ENCODE measurements at places on chromosomes 3 and 15.

DNA sequence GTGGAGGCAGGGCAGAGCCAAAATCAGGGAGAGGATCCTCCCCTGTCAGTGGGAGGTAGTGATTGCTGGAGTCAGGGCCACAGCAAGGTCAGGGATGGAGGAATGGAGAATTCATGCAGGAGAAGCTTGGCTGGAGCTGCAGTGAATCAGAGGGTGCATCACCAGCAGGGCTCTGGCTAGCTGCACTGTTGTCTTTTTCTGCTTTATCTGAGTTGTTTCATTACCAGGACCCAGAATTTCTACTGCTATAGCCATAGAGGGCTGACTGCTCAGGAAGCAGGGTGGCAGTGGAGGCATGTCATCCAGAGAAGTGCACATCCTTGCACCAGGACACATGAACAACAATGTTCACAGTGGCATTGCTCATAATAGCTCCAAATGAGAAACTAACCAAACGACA, 113.5 kb upstream of the GALNT15 start:
- DNase-seq = peak; percentile 85

GRCh38 chr3:149964291-149964690, 6.4 kb downstream of the PFN2 start:
- no peak for DNase-seq

- DNase-seq = no peak
Measured at GRCh38 chr3:17967953-17968607, 225.6 kb upstream of the TBC1D5 start.

DNA sequence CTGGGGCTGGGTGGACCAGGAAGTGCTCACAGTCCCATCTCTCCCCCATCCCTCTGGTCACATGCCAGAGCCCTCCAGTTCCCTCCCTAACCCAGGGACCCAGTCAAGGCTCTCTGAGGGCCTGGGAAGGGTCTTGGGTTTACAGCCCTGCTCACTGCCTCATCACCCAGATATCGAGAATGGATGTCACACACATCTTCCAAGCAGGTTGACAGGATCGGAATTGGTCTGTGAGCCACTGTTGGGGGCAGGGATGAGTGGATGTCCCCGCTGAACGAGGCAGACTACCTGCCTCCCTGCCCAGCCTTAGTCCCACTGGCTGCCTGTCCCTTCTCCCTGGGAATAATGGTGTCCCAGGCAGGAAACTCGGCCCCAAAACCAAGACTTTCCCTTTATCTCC, 20.0 kb upstream of the GOLGA6C start:
- DNase-seq = no peak

DNA sequence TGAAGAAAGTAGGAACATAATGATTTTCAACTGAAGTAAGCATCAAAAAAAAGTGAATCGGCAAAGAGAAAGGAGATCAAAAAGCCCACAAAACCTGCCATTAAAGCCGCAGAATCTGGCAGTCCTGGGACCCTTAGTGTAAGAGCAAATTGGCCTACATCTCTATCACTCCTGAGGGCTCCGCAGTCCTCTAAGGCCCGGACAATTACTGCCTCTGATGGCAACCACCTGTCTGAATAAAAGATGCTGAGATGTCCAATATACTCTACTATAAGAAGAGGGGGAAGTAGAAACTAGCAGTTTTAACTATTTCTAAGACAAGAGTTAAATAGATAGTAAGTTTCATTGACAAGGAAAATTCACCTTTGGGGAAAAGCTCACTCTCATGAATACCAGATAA, 20.3 kb downstream of the WDR72 start:
- no peak for DNase-seq

- no peak for DNase-seq
Measured at GRCh38 chr3:189572249-189572648, 58.9 kb upstream of the TP63 start.

DNA sequence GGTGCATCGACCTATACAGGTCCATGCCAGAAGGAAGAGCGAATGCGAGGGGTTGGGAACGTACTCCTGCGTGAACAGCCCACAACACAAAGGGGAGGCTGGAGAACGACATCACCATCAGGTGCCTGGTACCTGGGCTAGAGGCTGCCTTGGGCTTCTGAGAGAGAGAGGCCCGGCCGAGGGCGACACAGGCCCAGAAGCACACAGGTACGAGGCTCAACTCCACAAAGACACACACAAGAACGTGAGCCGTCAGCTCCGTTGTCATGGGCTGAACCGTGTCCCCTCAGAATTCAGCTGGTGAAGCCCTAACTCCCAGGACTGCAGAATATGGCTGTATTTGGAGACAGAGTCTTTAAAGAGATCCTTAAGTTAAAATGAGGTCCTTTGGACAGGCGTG, 134.3 kb downstream of the ATP10A start:
- no peak for DNase-seq

DNA sequence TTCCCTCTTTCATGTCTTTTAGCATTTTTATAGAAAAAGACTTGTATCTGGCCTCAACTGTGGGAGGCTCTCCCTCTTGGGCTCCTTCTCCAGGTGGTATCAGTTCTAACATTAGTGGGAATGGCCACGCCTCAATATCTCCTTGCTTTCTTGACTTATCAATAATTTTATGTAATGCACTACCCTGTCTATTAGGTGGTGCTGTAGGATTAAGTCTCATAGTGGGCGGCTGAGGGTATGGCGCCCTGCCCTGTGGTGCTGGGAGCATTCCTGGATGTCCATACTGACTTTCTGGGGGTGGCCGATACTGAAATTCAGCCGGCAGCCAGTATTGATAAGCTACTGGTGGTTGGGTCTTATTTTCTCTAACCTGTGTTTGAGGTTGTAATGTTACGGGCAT, 8.7 kb upstream of the RPUSD3 start:
- peak; percentile 16 for DNase-seq

DNA sequence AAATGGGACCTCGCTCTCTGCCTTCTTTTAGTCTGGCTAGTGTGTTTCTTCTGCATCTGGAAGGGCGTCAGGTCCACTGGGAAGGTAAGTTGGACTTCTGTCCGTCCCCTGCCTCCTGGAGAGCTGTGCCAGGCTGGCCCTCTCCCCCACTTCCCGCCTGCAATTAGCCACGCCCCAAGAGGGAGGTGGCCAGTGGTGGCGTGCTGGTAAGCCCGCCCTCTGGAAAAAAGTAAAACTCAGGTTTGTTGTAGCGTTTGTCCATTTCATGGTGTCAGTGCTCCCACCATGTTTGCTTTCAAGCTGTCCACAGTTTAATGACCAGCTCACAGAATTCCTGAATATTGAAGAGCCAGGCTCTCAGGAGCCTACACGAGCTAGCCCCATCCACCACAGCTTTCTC, 55.6 kb downstream of the SLC6A6 start:
- DNase-seq = no peak

DNA sequence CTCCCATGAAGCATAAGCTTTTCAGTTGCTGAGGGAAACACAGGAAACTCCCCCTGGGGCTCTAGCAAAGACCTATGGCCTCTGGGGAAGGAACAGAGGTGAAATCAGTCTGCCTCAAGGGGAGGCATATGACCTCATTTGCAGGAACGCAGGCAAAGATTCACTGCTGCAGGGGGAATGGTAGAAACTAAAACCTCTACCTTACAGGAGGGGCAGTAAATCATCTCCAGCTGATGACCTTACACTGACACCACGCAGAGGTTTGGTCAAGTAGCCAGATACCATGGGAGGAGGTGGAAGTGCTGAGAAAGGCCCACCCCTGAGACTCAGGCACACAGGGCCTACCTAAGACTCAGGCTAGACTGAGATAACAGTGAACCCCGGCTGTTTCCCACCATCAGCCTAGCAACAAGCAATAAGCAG, 81.1 kb downstream of the RAD18 start:
- no peak for DNase-seq

- peak; percentile 50 for DNase-seq
Measured at GRCh38 chr3:134211797-134212196, 38.9 kb downstream of the RYK start.

DNA sequence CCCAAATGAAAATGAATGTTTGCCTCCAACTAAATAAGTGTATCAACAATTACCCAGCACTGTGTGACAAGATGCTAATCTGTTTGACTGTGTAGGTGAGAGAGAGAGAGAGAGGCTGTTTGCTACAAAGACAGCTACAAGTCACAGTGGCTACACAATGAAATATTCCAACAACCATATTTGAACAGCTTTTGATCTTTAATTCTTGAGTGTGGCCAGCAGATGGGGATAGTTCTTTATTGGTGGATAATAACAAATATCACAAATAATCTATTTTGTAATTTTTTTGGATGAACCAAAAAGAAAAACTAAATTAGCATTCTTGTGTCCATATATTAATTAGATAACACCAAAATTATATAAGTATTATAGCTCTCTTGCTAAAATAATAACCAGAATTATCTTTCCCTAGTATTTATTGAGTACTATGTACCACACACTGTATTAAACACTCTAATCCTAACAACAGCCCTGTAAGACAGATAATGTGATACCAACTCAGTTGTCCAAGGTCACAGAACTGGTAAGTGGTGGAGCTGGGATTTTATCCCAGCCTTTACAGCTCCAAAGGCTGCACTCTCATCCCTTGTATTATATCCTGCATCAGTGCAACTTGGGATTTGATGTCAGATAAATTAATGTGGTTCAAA, 61.9 kb upstream of the C3orf80 start:
- peak; percentile 39 for DNase-seq

GRCh38 chr3:72444656-72445223, 403.5 kb downstream of the SHQ1 start:
- DNase-seq = peak; percentile 16

DNA sequence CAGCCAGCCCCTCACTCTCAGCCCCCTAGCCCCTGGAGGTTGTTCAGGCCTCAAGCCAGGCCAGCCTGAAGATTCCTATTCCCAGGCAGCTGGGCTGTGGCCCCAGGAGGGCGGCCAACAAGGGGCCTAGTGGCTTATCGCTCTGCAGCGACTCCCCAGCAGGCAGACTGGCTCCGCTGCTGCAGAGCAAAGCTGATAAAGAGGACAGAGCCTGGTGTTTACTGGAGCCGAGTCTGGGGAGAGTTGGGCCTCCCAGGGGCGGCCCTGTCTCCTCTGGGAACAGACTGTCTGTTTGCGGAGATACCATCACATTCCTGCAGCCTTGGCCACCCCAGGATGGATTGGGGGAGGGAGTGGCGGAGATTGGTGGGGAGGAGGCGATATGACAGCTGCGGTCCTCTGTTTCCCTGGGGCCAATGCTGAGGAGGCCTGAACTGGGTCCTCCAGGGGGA, 22.4 kb upstream of the SMAD6 start:
- no peak for DNase-seq

DNA sequence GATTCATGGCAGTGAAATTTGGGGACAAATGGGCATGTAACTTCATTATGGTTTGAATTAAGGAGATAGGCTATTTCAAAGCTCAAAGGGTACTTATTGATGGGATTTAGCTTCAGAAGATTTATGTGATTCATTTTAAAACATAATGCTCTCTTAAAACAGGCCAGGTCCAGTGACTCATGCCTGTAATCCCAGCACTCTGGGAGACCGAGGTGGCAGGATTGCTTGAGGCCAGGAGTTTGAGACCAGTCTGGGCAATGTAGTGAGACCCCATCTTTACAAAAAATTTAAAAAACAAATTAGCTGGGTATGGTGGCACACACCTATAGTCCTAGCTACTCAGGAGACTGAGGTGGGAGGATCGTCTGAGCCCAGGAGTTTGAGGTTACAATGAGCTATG, 11.5 kb downstream of the THAP10 start:
- DNase-seq = peak; percentile 10

GRCh38 chr15:76343313-76343996, 6.9 kb downstream of the ISL2 start:
- no peak for DNase-seq

- DNase-seq = no peak
Measured at GRCh38 chr3:57031631-57032541, 28.6 kb upstream of the SPATA12 start.

DNA sequence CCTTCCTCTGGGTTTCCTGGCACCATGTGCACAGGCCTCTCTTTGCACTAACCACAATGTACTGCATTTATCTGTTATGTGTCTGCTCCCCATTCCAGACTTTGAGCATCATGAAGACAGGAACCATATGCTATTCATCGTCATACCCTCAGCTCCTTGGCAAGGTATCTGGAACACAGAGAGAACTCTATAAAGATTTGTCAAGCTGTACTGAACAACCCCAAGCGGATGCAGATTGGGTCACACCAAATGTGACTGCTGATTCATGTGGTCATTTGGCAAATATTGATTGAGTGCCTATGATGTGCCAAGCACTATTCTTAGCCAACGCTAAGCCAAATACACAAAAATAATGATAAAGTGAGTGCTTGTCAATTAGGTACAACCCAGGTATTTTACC, 7.5 kb upstream of the MEGF11 start:
- DNase-seq = no peak

DNA sequence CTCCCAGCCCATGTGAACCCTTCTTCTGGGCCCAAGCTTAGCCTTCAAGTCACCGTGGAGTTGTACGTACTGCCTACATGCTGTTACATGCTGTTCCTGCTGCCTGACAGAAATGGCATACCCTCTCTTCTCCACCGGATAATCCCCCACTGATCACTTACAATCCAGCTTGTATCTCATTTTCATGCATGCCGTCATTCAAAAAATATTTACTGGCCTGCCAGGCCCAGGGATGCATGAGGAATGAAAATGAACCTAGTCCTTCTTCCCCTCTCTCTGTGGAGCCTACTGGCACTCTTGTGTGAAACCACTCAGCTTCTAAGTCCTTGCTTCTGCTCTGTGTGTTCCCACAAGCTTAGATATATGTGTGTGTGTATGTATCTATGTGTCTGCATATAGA, 60.6 kb downstream of the WNT5A start:
- peak; percentile 30 for DNase-seq

DNA sequence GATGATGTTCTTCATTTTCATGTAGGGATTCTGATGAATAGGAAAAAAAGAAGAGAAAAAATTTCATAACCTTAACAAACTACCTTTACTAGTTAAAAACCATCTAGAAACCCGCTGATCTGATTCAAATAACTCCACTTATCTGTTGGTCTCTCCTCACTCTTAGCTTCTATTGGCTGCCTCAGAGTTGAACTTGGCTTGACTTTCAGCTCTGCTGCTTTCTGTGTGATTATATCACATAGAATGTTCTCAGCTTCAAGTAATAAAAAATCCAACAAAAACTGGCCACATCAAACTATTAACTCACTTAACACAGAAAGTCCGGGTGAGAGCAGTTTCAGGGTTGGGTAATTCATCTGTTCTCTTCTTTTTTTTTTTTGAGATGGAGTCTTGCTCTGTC, 126.8 kb upstream of the RASGRP1 start:
- no peak for DNase-seq

DNA sequence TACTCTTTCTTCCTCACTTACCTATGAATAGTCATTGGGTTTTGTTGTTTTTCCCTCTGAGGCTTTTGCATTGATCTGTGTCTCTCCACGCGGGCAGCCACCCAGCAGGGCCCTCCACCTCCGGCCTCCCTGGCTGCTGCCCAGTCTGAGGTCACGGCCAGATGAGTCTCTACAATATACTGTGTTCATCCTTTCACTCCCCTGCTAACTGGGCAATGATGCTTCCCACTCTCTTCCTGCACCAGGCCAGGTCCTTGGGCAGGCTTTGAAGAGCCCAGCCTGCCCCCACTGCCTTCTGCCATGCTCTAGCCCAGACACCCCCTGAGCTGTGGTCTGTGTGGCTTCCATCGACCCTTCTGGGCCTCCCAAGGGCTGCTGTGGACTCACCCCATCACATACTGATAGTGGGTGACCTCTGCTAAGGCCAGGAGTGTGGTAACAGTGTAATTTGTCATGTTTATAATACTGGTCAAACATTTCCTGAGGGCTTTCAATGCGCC, 18.0 kb downstream of the PDIA5 start:
- DNase-seq = peak; percentile 76
